Epithelial cell of prostate (primary cell): ENCODE measurements at places on chromosomes 3 and 15.

- no peak for DNase-seq
These were observed 6.3 kb downstream of the TMEM202 start for GRCh38 chr15:72404356-72404755.

- DNase-seq, result no peak
These were observed 71.1 kb downstream of the ALDH1A2 start for GRCh38 chr15:57994221-57995049.

- no peak for DNase-seq
These were observed 5.8 kb upstream of the PLOD2 start for GRCh38 chr3:146166826-146167225.

GRCh38 chr3:59192473-59192872, 142.6 kb upstream of the CFAP20DC start:
- peak; percentile 94 for DNase-seq

GRCh38 chr3:53949541-53949940, 57.9 kb upstream of the SELENOK start:
- no peak for DNase-seq

DNA sequence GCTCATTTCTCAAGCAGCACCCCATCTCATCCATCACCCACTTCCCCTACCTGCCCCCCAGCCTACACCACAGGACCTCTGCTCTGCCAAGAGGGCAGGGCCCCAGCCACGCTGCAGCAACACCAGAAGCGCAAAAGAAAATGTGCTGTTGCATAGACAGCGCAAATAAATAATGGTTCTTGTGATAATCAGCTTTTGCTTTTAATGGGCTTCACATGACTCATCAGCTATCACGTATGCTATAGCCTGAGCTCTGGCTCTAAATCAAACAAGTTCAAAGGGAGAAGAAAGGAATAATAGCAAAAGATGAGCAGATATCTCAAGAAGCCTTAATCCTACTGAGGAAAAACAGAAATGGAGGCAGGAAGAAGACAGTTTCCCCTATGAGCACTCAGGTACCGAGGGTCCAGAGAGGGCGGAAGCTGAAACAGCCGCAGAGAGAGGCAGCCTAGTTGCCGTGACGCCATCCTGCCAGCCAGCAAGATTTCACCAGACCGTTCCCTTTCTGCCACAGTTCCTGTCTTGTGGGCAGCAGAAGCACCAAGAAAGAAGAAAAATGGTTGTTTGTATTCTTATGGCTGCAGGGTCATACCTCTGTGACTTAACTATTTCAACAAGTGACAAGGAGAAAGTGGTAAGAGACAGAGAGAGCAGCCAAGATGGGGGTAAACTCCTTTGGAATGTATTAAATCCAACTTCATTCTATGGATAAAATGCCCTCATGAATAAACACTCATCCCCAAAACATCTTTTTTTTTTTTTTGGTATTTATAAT, 22.0 kb downstream of the RAB27A start:
- no peak for DNase-seq

DNA sequence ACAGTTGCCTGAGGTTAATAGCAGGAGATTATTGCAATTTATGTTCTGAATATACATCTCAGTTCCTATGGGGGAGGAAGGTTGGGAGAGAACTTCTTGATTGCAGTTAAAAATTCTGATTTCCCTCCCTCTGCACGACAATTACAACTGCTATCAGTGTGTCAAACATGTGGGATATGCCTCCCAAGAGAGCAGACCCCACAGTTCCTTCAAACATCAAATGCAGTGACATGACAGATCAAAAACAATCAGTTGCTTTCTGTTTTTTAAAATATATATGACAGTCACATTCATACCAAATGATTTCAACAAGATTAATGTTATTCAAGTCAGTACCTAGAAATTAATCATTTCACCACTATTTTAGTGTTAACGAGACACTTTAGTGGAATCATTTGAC, 639.0 kb downstream of the EDEM1 start:
- no peak for DNase-seq

- no peak for DNase-seq
These were observed 42.8 kb downstream of the NR2C2 start for GRCh38 chr3:14989943-14990779.

DNA sequence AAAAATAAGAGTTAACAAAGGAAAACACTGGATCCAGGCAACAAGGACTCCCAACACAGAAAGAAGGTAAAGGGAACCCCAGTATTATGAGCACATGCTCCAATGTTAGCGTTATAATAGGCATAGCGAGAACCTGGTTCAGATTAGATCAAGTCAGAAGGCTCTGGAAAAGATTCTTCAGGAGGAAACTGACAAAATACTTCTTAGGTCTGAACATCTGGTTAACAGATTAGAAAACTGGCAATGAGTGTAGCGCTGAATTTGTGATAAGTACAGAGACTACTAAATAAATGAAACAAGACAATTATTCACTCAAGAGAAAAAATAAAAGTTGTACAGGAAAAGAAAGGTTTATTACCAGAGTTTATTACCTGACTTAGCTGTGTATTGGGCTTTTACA, 146.1 kb downstream of the DPH6 start:
- DNase-seq, result no peak

DNA sequence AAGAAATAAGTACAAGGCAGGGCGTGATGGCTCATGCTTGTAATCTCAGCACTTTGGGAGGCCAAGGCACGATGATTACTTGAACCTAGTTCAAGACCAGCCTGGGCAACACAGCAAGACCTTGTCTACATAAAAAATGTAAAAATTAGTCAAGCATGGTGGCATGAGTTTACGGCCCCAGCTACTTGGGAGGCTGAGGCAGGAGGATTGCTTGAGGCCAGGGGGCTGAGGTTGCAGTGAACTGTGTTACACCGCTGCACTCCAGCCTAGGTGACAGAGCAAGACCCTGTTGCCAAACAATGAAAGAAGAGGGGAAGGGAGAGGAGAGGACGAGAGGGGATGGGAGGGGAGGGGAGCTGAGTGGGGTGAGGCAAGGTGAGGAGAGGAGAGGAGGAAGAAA, 152.7 kb upstream of the PRICKLE2 start:
- no peak for DNase-seq

- DNase-seq, result no peak
These were observed 335.3 kb upstream of the ARHGEF26 start for GRCh38 chr3:153785901-153786300.

DNA sequence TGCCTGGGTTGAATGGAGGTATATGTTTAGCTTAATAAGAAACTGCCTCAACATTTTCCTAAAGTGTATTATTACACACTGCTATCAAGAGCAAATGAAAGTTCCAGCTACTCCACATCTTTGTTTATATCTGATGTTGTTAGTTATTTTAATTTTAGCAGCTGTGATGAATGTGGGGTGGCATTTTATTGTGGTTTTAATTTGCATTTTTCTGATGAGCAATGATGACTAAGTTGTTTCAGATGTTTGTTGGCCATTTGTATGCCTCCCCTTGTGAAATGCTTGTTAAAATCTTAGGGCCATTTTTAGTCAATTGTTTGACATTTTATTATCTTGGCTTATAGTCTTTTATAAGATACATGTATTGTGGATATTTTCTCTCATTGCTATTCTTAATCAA, 260.4 kb upstream of the SLCO3A1 start:
- peak; percentile 12 for DNase-seq

DNA sequence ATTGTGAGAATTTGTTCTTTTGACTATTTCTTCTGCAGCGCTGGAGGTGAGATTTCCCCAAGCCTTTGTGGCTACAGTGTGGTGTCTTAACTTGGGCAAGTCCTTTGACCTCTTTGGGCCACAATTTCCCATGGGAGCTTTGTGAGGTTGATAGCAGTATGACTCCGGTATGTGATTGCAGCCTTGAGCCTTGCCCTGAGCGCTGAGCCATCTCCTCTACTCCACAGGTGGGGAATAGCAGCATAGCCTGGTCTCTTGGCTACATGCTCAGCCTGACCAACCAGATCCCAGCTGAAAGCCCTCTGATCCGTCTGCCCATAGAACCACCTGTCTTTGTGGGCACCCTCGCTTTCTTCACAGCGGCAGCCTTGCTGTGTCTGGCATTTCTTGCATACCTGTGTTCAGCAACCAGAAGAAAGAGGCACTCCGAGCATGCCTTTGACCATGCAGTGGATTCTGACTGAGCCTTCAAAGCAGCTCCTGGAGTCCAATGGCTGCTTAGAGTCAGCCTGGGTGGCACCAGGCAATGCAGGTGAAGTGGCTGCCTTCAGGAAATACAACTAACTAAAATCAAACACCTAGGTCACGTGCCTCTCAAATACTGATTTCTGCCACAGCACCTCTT, 30.0 kb upstream of the RPL14 start:
- no peak for DNase-seq

DNA sequence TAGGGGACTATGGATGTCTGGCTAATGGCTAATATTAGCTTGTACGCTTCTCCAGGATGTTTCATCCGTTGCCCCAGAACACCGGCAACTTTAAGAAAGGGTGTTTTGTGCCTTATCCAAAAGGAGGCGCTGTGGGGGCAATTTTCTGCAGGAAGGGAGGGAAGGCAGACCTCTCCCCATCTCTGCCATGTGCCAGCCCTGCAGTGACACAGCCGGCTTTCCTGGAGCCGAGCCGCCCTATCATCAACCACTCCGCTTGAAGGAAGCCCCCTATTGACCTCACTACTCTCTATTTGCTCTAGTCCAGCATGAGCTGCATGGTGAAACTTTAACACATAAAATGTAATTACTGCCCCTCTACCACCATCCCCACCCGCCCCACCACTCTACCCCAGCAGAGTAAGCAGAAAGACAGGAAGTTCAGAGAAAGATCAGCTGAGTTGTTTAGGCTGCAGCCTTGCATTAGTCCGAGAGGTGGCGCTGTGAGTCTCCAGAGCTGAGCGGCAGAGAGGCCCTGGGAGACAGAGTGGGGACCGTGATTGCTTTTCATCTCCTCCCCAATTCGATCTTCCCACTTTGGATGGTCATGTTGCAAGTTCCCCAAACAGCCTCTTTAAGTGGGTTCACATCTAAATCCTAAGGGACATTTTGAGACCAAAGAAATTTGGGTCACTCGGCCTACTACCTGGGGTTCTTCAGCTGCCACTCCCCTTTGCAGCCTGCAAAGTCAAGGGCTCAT, 24.5 kb upstream of the RAD18 start:
- DNase-seq, result no peak

DNA sequence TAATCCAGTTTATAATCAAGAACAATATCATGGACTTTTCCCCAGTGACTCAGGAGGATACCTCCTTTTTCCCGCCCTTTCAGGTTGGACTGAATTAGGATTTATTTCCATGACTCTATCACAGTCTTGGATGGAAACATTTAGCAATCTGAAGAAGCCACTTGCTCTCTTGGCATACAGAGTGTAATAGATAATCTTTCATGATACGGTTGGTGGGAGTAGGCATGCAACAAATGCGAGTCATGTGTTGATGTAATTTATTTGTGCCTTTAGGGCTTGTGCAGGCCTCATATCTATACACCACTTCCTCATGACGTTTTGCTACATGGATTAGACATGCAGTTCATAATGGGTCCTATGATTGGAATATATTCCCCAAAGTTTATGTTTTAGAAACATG, 54.2 kb upstream of the MCTP2 start:
- peak; percentile 45 for DNase-seq

DNA sequence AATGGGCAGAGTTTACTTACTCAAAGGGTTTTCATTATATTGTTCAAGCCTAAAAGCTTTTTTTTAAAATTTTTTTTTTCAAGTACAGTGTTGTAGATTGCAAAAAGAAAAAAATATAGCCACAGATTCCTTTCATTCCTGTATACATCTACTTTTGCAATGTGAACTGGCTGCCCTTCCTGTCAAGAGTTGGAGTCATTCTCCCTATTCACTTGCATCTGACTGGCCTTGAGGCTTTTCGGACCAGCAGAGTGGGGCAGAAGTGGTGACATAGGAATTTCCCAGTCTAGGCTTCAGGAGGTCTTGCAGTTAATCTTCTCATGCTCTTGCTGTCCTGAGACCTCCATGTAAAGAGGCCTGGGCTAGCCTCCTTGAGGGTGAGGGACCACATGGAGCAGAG, 218.3 kb upstream of the CFAP20DC start:
- DNase-seq, result no peak

GRCh38 chr3:33758864-33759263, 39.6 kb upstream of the PDCD6IP start:
- peak; percentile 8 for DNase-seq

GRCh38 chr15:28107111-28107903, 8.2 kb upstream of the OCA2 start:
- DNase-seq, result no peak

DNA sequence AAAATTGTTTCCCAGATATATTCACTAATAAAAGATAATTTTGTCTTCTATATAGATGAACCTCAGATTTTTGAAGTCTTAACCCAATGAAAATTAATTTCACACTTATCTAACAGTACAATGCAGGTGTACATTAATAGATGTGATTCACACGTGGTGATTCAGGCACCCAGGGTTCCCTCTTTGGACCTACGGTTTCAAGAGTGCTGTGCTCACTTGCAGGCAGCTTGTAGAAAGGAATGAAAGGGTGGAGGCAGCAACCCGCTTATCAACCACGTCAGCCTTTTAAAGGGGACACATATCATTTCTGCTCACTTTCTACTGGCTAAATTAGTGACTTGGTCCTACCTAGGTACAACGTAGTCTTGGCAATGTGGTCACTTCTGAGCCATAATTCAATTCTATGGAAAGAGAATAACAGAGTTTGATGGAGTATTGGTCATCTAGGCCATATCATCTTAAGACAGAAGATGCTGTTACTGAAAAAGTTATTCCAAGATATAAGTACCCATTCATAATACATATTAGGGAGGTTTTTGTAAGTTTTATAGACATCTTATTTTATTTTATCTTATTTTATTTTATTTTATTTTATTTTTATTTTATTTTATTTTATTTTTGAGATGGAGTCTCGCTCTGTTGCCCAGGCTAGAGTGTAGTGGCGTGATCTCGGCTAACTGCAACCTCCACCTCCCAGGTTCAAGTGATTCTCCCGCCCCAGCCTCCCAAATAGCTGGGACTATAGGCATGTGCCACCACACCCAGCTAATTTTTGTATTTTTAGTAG, 37.9 kb downstream of the ACP3 start:
- DNase-seq, result peak; percentile 46

DNA sequence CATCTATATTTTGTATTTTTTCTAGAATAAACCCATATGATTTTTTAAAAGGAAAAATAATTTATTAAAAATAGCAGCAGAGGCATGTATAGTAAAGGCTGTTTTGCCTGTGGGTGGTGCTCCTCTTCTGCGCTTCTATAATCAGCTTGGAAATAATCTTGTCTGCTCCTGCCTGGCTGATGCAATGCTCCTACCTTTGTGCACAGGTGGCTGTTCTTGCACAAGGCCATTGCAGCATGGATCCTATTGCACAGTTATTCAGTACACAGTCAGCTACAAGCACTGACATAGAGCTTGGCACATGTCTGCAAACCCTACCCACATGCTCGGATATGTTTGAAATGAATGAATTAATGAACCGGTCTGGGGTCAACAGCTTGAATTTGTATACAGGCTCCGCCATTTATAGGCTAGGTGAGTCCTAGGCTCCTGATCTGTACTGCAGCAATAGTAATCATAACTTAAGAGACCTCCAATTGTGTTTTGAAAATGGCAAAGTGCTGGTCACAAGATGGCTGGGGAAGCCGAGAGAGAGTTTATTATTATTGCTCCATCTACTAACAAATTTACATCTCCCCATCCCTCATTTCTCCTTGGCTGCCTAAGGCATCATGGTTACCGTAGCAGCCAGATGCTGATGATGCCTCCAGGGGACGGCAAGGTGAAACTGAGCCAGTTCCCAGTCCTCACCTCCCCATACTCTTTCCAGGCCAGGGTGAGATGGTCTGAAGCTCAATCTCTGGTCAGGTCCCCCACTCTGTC, 532 bp upstream of the RTP1 start:
- DNase-seq, result peak; percentile 60
